Amygdala (tissue), 56 donors: ENCODE measurements at places on chromosomes 5 and 9.

GRCh38 chr9:34591248-34591916 lies 1.9 kb upstream of the CNTFR start:
- DNase-seq: peak; percentile 57

DNA sequence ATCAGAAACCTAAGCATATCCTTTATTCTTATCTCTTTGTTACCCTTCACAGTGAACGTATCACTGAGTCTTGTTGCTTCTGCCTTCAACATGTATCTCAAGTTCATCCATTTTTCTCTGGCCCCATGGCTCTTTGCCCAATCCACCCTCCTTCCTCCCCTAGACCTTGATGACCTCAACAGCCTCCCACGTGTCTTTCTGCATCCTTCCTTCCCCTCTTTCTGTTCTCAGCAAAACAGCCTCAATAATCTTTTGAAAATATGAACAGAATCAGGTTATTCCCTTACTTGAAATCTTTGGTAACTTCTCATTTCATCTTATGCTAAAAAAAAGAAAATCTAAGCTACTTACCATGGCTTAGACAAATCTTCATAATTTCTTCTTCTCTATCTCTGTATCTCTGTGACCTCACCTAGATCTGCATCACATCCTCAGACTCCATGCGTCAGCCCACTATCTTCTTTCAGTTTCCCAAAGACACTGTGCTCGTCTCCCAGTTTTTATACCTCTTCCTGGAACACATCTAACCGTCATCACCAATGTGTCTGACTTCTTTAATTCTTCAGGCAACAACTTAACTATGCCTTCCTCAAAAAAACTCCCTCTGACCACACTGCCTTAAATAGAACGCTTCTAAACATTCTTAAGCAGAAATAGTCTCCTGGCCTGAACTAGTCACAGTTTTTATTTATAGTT lies 208.0 kb downstream of the PARP8 start:
- DNase-seq: no peak

DNA sequence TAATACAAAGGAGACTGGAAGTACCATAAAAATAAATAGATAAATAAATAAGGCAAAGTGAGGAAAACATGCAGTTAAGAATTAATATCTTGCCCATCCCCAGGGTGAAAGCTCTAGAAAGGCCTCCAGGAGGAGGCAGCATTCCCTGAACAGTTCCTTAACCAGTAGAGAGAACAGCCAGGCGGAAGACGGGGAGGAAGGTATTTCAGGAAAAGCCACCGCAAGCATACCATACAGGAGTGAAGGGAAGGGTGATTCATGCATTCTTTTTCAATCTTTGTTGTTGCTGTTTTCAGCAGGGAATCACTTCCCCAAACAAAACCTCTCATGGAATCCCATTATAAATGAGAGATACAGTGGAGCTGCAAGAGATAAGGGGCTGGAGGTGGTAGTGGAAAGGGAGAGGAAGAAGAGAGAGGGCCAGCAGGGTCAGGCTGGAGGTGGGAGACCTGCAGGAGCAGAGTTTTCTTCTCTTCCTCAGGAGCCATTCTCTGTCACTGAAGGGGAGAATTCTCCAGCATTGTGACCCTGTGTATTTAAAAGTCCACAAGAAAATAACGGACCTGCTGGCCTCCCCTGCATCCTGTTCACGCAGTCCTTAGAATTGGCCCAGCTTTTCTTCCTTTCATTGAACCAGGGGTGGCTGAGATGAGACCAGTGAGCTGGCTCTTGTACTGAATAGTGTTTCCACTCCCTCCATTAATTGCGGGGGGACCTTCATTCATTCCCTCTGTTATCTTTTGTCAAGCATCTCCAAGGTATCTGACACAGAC lies 255.9 kb downstream of the FAM114A2 start:
- DNase-seq: no peak

GRCh38 chr5:168328814-168329213 lies 37.4 kb downstream of the WWC1 start:
- no peak for DNase-seq

DNA sequence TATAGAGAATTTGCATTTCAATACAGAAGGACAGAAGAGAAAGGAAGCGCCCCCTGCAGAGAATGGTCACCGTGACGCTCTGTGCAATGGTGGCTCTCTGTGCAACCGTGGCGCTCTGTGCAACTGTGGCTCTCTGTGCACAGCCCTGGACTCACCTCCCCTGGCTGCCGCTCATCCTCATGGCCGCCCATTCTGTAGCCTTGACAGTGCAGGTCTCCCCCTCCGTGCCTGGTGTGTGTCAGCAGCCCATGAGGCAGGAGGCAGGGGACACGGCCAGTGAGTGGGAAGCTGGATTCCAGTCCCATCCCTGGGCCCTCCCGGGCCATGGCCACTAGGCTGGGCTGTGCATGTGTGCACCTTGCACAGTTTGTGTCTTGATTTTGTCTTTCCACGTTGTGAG lies 12.0 kb downstream of the EXOC3 start:
- no peak for DNase-seq

GRCh38 chr5:41067714-41068568 lies 3.2 kb downstream of the MROH2B start:
- DNase-seq: no peak

- no peak for DNase-seq
Measured at GRCh38 chr5:94309141-94309540, 309.3 kb downstream of the KIAA0825 start.

- DNase-seq: no peak
Measured at GRCh38 chr9:111050819-111051218, 12.5 kb upstream of the LPAR1 start.

GRCh38 chr5:157799578-157799977 lies 56.1 kb downstream of the LSM11 start:
- DNase-seq: no peak

DNA sequence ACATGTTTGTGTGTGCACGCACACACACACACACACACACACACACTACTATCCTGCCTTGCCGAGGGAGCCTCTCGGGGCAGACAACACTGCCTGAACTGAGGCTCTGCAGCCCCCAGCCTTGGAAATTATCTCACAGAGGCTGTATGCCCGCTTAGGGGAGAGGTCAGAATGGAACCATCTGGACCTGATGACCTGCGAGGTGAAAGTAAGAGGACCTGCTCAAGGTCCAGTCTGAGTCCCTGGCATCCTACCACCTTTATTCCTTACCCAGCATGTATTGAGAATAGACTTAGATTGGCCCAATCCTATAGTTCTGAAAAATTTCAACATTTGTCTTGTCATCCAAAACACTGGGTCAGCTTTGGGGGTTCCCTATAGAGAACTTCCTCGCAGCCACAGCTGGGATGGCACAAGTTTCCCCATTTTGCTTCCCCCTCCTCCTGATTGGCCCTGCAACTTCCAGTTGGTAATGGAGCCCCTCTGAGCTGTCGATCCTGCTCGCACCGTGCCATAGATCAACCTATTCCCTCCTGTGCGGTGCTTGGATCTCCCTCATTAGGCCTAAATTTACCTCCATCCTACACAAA lies 10.2 kb downstream of the MVB12B start:
- no peak for DNase-seq

DNA sequence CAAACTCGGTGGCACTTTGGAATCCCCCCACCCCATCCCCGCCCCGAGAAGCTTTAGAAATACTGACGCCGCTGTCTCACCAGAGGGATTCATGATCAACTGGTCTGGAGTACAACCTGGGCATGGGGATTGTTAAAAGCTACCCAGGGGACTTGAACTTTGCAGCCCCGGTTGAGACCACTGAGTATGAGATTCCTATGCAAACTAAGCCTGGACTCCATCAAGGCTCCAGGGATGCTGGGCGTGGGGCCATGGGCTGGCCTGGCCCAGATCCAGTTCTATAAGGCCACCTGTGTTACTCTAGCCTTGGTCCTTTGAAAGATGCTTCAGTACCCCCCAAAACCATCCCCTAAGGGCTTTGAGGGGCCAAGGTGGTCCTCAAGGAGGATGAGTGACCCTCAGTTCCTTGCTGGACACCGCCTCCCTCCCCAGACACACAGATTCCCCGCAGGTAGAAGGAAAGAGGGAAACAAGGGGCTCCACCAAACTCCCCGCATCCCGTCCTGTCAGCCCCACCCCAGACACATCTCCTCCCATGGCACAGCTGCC lies 68.5 kb downstream of the MRPL36 start:
- no peak for DNase-seq

DNA sequence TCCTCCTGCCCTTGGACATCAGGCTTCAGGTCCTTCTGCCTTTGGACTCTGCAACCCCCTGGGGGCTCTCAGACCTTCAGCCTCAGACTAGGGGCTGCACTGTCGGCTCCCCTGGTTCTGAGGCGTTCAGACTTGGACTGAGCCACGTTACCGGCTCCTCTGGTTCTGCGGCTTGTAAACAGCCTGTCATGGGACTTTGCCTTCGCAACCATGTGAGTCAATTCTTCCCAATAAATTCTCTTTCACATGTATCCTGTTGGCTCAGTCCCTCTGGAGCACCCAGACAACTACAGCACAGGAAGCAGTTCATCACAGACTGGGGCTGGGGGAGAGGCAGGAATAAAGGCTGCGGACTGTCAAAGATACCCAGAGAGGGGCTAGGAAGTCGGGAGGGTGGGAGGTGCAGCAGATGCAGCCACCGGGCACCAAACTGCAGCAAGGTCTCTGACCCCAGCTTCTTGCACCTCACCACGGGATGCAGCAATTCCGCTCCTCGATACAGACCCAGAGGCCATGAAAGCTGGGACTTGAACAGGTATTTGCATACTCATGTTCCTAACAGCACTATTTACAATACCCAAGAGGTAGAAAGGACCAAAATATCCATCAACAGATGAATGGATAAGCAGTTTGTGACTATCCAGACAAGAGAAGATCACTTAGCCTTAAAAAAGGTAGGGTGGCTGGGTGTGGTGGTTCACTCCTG lies 100.8 kb downstream of the COL23A1 start:
- no peak for DNase-seq

GRCh38 chr9:135989157-135989556 lies 28.0 kb upstream of the UBAC1 start:
- DNase-seq: no peak

DNA sequence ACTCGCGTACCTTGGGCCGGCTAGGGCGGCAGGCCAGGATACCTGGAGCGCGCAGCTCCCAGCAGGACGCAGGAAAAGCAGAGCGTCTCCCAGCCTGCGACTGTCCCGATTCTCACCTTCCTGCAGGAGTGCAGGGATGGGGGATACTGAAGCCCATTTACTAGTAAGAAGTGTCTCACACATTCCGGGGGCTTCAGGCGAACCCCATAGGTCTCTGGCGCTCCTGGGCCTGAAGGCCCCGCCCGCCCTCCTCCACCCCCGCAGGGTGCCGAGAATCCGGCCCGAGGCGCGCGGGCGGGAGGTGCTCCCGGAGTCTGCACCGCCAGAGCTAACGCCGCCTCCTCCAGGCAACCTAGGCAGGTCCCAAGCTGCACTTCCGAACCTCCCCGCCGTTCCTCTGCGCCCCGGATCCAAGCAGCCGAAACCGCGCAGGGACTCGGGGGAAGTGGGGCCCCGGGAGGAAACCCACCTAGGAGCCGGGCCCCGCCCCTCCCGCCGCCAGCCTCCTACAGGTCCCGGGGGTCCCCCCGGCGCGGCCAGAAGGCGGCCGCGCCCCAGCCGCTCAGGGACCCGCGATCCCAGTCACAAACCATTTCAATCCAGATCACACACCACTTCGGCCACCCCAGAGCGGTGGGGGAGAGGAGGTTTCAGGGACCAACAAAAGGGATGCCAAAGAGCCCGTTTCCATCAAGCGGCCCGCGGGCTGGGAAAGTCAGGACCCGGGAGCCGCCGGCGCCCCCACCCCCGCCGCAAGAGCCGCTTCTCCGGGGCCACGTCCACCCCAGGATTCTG lies 1.2 kb downstream of the ROR2 start:
- DNase-seq: no peak

DNA sequence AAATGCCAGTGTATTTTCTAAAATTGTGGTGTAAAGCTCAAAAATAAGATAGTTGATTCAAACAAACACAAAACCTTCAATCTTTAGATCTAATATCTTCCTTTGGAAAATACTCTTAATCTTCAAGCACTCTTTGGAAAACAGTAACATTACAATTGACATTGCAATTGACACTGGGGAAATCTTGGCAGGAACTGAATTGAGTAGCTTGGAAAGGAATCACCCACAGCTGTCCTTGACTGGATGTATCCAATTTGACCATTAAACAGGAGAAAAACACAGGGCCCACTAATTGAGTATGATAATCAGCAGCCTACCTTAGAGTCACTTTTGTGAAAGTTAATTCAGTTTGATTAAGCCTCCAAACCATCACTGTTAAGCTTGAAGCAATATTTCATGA lies 776.7 kb downstream of the DTWD2 start:
- DNase-seq: no peak

GRCh38 chr9:130195638-130196037 lies 23.4 kb downstream of the NCS1 start:
- no peak for DNase-seq

GRCh38 chr9:95725045-95725444 lies 150.4 kb upstream of the ERCC6L2 start:
- no peak for DNase-seq

GRCh38 chr9:95435074-95435728 lies 81.6 kb downstream of the PTCH1 start:
- DNase-seq: no peak

GRCh38 chr9:272251-273213 lies 57.9 kb downstream of the DOCK8 start:
- DNase-seq: no peak

DNA sequence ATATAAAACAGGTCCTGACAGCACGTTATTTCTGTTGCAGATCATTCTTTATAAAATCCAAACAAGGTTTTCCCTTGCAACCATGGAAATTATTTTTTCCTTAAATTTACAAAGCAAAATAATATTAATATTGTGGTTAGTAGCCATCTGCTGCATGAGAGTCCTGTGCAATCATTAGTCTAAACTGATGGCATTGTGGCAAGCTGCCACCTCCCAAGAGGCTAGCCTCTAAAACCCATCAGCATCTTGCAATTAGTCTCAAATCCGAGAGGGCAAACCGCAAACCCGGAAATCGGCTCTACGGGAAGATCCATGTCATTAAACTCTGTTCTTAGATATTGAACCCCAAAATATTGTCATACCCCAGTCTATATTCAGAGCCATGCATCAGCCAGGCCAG lies 11.3 kb upstream of the CDH6 start:
- DNase-seq: no peak

- DNase-seq: no peak
Measured at GRCh38 chr5:168908207-168908606, 329.0 kb upstream of the PANK3 start.

- DNase-seq: no peak
Measured at GRCh38 chr9:126862104-126862761, 1.8 kb downstream of the ZBTB34 start.

GRCh38 chr9:68685770-68686169 lies 19.3 kb upstream of the PIP5K1B start:
- DNase-seq: no peak

DNA sequence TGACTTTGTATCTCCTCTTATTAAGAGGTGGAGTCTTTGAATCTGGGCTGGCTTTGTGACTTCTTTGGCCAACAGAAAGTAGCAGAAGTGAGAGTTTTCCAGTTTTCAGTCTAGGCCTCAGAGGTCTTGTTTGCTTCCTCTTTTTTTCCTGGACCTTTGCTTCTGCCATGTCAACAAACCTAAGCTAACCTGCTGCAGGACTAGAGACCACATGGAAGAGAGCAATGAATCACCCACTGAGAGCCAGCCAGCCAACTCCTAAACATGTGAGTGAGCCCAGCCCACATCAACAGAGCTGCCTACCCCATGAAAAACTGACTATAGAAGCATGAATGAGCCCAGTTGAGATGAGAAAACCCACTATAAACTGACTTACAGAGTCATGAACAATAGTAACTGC lies 29.9 kb downstream of the MRPL22 start:
- DNase-seq: no peak

GRCh38 chr5:179731791-179732411 lies 721 bp upstream of the MAML1 start:
- DNase-seq: no peak

GRCh38 chr9:125378778-125379177 lies 117.2 kb downstream of the GAPVD1 start:
- DNase-seq: no peak

GRCh38 chr5:87053146-87053545 lies 214.5 kb upstream of the RASA1 start:
- no peak for DNase-seq
